ENCODE measurements at places on chromosomes 2 and 18.

- no peak for DNase-seq
Observed at GRCh38 chr2:51324051-51324450, 292.1 kb upstream of the NRXN1 start.

GRCh38 chr18:74488354-74488753 lies 7.8 kb upstream of the CNDP2 start:
- no peak for DNase-seq

DNA sequence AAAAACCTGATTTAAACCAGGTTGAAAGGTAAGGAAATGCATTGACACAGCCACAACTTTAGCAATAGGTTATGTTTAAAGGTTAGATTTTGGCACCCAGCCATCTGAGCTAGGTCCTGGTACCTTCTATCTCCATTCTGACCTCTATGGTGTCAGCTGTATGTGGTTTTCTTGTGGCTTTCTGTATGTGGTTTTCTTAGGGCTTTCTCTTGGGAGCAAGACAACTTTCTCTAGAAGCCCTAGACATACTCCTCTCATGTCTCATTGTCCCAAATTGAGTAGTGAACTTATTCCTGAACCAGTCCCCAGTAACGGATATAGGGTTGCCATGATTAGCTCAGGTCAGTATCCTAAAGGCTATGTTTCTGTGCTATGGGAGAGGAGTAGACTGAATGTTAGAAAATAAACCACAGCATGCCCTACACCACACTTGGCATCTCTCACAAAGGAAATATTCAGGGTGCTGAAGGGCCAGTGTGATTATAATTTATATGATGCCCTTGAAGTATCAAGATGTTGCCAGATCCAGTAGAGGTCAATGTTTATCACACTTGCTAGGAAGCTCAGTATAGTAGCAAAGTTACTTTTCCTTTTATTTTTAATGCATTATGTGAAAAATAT lies 176.1 kb downstream of the CAPN13 start:
- DNase-seq: no peak

GRCh38 chr18:3255611-3256165 lies 6.2 kb upstream of the MYL12B start:
- DNase-seq: no peak

- no peak for DNase-seq
Observed at GRCh38 chr2:55089726-55090125, 39.5 kb upstream of the RTN4 start.

- no peak for DNase-seq
Observed at GRCh38 chr2:159942146-159942545, 120.3 kb downstream of the PLA2R1 start.

DNA sequence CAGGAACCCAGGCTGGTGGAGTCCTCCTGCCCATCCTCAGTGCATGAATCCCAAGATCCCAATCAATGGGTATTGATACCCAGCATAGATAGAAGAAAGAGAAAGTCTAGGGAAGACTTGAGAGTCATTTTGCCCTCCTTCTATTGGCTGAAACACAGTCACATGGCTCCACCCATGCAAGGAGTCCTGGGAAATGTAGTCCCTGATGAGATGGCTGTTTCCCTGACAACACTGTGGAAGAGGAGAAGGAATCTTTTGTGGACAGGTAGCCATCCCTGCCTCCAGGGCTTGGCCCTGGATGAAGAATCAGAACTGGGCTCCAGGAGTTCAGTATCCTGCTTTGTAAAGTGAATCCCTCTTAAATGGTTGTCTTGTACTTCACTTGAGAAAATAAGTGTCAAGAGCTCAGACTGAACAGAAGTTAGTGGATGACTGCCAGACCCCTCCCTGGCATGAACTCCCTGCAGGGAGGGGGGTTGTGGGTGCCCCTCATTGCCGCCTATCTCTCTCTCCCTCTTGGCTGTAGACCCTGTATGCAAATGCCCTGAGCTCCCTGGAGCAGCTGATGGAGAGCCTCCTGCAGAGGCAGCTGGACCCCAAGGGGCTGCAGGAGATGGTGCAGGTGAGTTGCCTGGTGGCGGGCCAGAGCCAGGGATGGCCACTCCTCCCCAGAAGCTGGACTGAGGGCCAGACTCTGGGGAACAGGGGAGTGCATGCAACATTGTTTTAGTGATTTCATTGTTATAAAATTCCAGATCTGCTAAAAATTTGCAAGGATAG lies 36.1 kb downstream of the MROH2A start:
- DNase-seq: no peak

DNA sequence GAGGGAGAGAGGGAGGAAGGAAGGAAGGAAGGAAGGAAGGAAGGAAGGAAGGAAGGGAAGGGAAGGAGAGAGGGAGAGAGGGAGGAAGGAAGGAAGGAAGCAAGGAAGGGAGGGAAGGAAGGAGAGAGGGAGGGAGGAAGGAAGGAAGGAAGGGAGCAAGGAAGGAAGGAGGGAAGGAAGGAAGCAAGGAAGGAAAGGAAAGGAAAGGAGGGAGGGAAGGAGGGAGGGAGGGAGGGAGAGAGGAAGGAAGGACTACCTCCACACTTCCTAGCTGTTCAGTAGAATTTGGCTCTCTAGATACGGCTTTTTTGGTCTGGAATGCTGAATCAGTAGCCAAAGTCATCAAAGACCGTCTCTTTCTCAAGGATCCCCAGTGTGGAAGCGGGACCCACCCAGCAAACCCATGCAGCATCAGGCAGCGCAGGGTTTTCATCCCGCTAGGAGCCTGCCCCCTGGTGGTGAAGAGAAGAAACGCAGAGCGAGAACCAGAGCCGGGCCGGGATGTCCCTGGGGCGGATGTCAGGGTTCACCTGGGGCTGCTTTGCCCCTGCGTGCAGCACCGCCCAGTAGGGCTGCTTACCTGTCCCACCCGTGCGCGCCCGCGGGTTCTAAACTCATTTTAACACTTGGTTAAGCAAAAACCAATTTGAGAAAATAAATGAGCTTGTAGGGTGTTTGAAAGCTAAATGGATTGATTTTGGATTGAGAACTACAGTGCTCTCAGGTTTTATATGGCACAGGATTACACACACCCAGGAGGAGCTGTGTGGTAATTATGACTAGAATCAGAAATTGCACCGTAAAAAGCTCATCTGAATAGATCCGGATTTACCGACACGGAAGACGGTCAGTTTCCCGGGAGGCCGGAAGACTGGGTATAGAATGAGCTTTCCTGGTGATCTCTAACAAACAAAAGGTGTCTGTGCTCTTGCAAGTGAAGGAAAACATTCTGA lies 48.1 kb upstream of the ARL4C start:
- DNase-seq: peak; percentile 83

DNA sequence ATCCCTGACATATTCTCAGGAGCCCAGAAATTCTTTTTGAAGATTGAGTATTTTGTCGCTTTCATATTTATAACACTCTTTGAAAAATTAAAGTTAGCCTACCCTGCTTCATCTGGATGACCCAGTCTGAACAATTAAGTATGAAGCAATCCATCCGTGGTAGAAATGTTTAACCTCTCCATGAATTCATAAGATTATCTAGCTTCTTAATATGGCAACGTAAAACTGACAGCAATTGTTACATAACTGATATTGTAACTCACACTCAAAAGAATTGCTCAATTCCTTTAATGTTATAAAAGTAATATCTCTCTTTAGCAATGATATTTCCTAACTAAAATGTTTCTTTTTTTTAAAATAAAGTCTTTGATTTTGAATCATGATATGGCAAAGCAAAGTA lies 7.2 kb upstream of the ABCA12 start:
- no peak for DNase-seq

DNA sequence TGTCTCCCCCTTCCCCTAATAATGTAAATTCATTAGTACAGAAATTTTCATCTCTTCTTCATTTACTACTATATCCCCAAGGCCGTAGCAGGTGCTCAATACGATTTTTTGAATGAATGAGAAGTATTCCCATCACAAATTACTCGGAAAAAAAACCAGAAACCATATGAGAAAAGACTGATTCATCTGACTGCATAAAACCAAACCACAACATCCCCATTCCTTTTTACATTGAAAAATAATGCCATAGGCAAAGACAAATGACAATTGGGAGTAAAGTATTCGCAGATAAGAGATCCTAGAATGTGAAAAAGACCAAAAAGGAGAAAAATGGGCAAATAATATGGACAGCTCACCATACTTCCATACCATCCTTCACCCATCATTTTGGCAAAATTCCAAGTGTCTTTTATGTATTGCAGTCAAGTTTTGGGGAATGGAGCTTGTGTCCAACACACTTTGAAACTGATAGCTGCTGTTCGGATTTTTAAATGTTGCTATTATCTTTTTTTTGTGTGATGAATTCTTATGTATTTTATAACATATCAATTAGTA lies 1.5 kb downstream of the ZC3H8 start:
- no peak for DNase-seq

- DNase-seq: no peak
Observed at GRCh38 chr2:228798458-228799207, 472.5 kb downstream of the PID1 start.

DNA sequence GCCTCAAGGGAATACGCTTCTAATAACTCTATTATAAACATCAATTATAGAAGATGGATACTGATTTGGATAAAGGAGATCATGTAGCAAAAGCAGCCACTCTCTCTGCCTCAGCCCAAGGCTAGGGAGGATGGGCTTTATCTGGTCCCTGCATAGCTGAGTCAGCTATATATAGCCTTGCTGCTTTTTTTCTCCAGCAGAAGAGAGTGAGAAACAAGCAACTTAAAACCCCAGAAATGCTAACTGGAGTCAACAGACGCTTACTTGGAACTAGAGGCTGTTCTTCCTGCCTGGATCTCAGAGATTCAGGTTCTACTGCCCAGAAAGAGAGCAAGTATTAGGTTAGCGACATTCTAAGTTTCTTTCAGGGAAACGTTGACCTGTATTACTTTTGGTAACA lies 426.7 kb upstream of the KLHL29 start:
- no peak for DNase-seq

Measured in Daoy (cell line).